ENCODE measurements at places on chromosomes 7 and 10.

- DNase-seq: no peak
Measured at GRCh38 chr10:69965919-69966662, 86.6 kb upstream of the MACROH2A2 start.

- DNase-seq: no peak
Measured at GRCh38 chr7:28483112-28483511, 70.8 kb downstream of the CREB5 start.

DNA sequence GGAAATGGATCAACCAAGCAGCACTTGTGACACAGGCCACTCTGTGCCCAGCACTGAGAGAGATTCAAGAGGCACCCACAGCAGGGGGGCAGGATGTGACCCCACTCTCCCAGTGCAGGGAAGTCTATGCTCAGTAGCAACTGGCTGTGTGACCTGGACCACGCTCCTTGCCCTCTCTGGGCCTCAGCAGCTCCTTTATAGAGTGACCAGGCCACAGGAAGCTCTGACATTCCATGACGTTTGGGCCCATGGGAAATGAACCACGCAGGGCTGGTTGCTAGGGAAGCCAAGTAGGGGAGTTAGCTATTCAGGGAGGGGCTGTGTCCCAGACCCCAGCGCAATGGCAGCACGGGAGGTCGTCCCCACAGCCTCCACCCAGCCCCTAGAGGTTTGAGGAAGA is 232.6 kb downstream of the USP6NL start:
- no peak for DNase-seq

- DNase-seq: no peak
Measured at GRCh38 chr10:33664070-33664469, 329.6 kb upstream of the NRP1 start.

DNA sequence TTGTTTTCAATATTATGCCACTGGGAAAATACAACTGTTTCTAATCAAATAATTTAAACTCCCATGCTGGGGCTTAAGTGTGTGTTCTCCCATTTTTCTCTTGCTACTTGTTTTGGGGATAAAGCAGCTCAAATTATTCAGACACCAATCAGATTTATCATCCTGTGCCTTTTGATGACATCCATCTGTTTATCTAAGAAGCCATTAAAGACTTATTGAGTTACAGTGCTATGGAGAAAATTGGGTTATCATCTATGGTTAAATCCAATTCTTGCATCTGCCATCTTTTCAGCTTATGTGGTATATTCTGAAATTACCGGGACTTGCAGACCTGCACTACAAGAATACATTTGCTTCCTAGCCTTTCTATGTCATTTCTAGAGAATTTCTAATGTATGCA is 401.2 kb downstream of the GFRA1 start:
- no peak for DNase-seq

- DNase-seq: peak; percentile 91
Measured at GRCh38 chr10:11162828-11163599, 145.3 kb downstream of the CELF2 start.

GRCh38 chr7:116145245-116145852 is 65.0 kb upstream of the TES start:
- DNase-seq: no peak

DNA sequence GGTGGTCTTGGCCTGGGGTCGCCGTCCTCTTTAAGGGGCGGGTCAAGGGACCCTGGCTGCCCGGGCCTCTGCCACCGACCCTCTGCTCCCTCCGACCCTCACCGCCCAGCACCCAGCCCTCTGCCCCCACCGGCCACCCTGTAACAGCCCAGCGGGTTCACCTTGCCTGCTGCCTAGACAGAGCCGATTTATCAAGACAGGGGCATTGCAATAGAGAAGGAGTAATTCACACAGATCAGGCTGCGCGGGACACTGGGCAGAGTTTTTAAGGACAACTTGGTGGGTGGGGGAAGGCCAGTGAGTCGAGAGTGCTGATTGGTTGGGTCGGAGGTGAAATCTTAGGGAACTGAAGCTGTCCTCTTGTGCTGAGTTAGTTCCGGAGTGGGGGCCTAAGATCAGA is 779 bp upstream of the ADCK2 start:
- no peak for DNase-seq

GRCh38 chr7:38905056-38905759 is 3.8 kb downstream of the VPS41 start:
- DNase-seq: no peak

GRCh38 chr7:1053002-1053411 is 8.7 kb downstream of the GPR146 start:
- no peak for DNase-seq

DNA sequence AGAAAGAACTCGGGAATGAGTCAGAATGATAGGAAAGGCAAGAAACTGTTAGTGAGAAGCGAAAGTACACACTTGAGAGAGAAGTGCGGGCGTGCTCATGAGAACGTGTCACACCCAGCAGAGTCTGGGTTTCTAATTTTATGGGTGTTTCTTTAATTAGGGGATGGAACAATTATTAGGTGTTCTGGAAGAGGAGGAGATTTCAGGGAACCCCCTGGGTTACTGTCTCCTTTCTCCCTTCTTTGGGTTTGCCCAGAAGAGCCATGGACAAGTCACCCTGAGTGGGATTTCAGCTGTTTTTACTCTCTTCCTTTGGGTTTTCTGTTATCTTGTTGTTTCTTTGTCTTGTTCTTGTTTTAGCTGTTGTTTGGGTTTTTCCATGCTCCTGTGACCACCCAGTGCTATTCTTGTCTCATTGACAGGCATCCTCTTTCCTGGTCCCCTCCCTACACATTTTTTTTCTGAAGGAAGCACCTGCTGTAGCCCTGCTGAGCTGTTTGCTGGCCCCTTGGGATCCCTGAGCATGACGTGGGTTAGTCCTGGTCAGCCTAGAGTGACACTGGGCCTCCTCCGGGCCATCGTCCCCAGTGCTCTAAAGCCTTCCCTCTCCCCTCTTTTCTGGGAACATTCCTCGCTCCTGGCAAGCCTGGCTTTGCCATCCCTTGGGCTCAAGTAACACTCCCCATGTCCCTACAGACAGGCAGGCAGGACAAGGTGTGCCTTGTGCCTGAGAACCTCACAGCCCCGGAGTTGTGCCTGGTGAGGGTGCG is 3.5 kb downstream of the SH2D4B start:
- DNase-seq: no peak

DNA sequence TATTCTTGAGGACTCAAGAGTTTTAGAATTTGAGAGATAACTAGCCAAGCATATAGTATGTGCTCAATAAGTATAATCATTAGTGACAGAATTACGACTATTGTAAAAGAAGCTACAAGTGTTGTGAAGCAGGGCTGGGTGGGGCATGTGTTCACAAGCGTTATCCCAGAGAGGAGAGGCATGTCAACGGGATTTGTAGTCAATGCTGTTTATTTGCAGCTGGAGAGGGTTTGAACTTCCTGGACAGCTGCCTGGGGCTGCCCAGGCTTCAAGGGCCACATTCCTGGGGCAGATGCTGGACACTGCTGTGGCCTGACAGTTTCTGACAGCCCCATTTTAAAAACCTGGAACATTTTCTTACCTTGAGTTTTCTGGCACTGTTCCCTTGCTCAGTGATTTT is 36.9 kb upstream of the CDHR3 start:
- DNase-seq: no peak

GRCh38 chr10:33772370-33773252 is 438.1 kb upstream of the NRP1 start:
- DNase-seq: no peak

DNA sequence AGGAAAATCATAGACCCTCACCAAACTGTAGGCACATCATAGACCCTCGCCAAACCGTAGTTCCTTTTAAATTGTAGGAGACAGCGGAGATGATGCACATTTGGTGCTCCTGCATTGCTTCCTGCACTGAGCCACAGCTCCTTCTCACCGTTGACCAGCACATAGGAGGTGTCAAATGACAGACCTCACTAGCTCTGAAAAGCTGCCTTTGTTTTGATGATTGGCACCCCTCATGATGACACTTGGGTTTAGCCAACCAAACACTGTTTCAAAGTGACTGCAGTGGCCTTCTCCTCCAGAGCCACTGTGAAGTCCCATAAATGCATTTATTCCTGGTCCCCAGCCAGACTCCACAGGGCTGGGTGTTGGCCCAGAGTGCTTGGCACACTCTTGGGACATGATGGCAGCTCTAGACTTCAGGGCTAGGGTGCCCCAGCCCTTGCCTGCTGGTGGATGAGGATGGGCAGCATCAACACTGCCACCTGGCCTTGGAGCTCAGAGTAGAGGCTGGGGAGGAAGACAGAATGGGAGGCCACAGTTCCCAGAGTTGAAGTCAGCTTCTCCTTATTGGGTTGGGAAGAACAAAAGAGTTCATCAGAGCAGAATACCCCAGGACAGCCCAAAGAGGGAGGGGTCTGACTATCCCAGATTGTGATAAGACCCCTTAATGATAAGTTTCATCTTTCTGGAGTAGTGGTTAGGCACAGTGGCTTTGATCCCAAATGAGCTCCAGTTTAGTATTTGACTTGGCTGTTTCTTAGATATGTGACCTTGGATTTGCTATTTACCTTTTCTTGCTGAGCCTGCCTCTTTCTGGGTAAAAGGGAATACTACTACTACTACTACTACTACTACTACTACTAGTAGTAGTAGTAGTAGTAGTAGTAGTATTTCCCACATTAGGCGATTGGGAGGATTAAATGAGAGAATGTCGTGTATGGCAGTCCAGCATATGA is 75.3 kb downstream of the MTPN start:
- no peak for DNase-seq

GRCh38 chr7:30181736-30182522 is 47.1 kb downstream of the MTURN start:
- DNase-seq: no peak

DNA sequence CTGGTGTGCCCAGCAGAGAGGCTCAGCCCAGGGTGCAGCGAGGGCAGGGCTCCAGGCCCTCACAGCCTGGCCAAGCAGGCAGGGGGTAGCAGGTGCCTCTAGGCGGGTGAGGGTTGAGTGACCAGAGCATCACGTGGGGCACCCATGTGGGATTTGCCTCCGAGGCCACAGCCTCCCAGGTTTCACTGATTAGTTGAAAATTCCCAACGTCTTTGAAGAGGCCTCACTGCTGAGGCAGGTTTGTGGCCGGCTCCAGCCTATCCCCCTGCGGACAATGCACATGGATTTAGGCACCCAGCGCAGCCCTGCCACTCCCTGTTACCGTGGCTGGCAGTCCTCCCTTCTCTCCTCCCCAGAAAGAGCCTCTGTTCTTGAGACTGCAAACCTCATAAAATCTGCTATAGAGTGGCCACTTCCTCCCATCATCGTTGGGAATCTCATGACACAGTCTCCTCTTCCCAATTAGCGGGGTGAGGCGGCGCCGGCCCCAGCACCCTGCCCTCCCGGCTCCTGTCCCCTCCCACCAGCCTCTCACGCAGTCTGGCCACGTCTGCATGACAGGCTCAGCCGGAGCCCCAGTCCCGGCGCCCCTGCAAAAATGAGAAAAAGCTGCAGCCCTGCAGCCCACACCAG is 10.8 kb downstream of the MYL10 start:
- DNase-seq: no peak

DNA sequence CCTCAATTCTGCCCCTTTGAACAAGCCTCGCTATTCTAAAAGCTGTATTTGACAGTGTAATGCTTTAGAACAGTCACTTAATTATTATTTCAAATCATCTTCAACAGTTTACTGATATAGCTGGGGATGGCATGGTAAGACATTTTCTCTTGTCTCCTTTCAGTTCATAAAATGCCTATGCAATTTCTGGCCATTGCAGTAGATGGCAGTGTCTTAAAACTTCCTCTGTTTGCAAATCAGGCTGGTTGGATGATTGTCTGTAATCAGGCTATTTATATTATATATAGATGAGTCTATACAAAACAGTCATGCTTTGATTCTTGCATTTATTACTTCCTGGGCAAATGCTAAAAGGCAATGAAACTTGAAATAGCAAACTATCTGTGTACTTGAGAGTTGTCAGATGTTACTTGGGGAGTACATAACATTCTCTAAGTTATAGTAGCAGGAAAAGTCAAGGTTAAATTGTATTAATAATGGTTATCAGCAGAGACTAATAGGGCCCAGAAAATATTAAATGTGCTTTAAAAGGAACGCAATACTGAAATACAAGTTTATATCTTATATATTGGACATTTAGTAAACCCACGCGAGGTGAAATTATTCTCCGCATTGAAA is 55.5 kb upstream of the LHFPL3 start:
- DNase-seq: no peak

- DNase-seq: no peak
Measured at GRCh38 chr7:106175507-106175906, 63.4 kb upstream of the SYPL1 start.

DNA sequence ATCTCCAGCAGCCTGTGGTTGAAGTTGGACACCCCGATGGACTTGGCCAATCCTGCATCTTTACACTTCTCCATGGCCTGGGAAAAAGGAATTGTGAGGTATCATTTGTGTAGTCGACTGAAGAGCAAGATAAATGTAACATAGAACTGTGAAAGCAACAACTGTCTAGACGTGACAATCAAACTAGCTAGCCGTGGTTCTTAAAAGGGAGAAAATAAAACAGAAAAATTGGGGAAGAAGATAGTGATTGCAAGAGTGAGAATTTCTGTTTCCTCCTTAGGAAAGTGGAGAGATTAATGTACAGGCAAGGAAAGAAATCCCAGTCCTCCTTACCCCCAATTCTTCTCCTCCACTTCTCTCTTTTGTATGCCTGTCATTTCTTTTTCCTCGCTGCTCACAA is 5.0 kb downstream of the AKR1C2 start:
- no peak for DNase-seq

- no peak for DNase-seq
Measured at GRCh38 chr7:98186452-98187137, 24.6 kb upstream of the BHLHA15 start.

DNA sequence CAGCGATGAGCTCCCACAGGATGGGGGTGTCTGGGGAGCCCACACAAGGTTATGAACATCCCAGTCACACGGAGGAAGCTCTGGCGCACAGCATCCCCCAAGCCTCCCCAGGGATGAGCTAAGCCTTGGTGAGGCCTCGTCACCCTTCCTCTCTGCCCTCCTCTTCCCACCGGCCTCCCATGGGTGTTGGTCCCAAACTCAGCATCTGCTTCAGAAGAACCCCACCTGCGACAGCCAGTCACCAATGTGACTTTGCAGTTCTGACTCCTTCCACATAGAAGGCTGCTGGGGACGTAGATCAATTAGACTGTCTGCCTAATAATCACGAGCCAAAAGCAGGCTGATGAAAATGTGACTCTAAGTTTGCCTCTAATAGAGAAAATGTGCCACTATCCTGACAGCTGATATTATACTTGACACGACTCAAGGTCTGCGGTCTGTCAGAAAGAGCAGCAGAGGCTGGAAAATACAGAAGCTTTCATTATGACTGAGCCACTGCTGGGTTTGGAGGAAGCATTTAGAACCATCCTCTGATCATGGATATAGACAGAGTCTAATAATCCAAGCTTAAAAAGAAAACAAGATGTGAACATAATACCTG is 116.0 kb upstream of the PFKP start:
- no peak for DNase-seq

GRCh38 chr7:44637788-44638594 is 31.6 kb downstream of the OGDH start:
- peak; percentile 91 for DNase-seq

DNA sequence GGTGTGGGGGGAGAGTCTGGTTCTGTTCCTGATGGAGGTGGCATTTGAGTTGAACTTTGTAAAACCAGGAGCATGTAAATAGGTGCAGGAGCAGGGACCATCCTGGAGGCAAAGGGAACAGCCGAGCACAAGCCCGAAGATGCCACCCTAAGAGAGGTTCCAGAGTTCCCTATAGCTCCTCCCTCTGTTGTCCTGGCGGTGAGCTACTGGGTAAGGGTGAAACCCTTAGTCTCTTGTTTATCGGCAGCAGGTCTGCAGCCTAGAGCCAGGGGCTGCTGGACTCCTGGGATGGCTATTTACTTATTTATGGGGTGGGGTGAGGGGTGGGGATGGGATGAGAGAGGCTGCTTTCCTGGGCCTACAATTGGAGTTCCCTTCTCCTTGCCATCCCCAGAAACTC is 6.5 kb upstream of the LBX1 start:
- DNase-seq: no peak
